ENCODE measurements at places on chromosomes 4 and X.

DNA sequence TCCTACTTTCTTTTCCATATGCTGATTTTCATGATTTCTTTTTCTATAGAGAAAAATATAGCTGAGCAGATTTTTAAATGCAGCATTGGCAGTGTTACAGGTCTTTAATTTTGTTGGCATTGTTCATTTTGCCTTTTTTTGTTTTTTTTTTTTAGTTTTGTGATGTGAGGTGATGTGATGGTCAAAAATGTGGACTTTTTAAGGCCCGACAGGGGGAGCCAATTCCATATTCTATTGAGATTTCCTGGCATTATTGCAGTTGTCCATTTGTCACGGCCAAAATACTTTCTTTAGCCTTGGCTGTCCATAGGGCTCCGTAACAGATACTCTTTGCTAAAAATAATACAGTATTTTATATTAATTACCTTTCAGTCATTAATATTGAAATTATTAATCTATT is 47.8 kb downstream of the SLIT2 start:
- no peak for DNase-seq

DNA sequence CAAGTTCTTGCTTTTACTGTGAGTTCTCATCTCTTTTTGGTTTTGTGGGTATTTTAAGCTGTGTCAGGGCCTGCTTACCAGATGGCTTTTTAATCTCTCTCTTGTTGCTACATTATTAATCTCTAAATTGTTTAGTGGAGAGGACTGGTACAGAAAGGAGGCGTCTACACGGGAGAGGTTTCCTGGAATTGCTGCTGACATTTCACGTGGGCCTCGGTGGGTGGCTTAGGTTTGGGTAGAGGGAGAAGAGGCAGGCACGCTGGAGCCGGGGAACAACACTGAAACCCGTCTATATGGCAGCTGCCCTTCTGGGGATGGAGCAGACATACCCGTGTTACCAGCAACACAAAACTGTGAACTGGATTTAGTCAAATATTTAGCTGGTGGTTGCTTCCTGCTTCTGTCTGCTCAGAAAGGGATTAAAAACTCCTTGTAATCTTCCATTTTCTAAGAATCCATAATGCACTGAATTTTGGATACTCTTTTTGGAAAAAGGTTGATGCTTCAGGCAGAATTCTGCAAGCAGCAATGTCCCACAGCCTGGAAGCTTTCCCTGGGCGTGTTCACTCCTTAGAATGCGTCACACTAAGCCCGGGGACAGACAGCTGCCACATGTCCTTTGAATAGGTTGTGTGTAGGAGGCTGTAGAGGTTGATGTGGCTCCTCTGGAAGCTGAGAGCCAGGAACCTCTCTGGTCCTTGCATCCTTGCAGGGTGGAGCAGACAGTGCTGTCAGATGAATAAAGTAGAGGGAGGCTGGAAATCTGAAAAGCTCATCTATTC is 199.8 kb upstream of the GATB start:
- no peak for DNase-seq

DNA sequence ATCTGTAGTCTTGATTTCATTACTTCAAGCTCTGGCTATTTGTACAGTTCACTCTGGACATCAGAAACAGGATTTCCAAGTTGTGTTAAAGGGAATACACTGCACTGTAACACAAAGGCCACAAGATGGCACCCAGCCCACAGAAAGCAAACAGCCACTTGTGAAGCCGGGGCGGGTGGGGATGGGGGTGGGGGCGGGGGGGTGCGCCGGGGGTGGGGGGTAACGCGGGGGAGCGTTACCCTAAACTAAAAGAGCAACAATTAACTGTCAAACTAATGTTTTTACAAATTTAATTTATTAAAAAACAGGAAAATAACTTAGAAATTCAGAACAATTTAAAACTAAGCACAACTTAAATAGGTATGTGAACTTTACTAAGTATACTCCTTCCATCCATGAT is 27.3 kb downstream of the PRDX4 start:
- DNase-seq = peak; percentile 11

DNA sequence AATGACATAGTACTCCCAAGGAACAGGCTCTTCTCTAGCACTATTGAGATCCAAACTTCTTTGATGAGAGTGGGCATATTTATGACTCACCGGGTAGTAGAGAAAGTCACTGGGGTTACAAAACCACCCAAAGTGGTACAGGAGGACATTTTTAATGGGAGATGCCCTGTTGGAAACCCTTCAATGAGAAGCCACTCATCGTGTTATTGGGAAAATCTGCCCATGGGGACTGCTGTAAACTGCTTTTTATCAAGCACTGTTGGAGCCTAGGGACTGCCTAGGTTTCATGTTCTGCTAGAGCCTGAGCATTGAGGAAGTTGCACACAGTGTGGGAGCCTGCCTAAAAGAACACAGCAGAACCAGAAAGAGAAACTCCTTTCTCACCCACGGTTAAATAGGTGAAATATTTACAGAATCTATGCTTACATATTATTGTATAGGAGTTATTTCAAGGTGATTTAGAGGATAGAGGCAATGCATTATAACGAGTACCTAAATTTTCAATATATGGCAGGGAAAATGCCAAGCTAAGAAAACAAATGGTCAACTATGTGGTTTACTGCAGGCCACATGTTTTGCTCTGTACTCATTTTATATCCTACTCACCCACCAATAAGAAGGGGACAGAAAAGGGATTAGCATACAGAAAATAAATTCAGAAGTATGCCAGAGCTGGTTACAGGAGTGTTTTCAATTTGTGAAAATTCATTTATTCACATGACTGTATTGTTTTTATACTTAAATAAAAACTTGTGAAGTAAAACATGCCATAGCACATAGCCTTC is 559.1 kb downstream of the FSTL5 start:
- no peak for DNase-seq

DNA sequence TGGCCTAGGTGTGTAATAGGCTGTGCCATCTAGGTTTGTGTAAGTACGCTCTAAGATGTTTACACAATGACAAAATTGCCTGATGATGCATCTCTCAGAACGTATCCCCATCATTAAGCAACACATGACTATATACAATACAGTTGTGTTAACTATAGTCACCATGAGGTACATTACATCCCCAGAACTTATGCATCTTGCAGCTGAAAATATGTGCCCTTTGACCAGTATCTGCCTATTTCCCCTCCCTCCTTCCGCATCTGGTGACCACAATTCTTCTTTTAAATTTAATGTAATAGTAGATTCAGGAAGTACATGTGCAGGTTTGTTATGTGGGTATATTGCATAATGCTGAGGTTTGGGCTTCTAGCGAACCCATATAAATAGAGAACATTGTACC is 239.8 kb upstream of the IL1RAPL1 start:
- DNase-seq = no peak

GRCh38 chr4:53830511-53830910 is 233.9 kb downstream of the CHIC2 start:
- no peak for DNase-seq

DNA sequence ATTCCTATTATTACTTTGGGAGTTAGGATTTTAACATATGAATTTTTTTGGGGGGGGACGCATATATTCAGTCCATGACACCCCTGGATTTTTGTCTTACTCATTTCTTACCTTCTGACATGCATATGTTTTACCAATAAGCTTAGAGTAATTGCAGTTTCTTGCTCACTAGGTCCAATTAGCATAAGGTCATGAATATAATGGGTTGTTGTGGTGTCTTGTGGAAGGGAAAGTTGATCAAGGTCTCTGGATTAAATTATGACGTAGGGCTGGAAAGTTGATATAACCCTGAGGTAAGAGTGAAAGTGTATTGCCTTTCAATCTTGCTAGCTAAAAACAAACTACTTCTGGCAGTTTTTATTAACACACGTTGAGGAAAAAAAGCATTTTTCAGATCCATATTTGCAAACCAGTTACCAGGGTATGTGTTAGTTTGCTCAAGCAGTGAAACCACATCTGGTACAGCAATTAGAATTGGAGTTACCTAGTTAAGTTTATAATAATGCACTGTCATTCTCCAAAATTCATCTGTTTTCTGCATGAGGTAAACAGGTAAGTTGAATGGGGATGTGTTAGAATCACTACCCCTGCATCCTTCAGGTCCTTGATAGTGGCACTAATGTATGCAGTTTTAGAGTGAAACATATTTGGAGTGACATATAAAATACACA is 32.0 kb downstream of the STIM2 start:
- no peak for DNase-seq

- no peak for DNase-seq
These were observed 32.2 kb downstream of the TFDP3 start for GRCh38 chrX:133185938-133186337.

DNA sequence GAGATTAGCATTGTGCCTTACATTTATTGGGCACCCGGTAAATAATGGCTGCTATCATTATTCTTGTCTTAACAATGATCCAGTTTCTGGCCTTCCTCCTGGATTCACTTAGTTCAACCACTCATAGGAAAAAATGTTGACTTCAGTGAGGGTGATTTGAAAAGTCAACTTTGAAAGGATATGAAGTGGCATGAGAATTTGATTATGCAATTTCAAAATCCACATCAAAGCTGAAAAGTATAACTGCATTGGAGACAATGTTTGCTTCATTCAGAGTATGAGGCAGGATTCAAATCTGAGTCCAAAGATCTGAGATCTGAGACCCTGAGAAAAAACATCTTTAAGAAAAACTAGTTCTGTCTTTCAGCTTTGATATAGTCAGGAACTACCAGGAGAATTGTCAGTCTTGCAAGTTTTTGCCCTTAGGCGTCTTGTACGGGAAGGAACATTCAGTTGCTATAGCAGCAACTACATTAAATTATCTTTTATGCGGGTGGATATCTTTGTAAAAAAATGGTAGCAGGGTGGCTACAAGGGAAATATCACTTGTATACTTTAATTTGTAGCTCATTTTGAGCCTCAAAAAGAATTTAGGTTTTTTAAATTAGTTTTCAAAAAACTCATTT is 587.5 kb upstream of the LCORL start:
- DNase-seq = no peak

DNA sequence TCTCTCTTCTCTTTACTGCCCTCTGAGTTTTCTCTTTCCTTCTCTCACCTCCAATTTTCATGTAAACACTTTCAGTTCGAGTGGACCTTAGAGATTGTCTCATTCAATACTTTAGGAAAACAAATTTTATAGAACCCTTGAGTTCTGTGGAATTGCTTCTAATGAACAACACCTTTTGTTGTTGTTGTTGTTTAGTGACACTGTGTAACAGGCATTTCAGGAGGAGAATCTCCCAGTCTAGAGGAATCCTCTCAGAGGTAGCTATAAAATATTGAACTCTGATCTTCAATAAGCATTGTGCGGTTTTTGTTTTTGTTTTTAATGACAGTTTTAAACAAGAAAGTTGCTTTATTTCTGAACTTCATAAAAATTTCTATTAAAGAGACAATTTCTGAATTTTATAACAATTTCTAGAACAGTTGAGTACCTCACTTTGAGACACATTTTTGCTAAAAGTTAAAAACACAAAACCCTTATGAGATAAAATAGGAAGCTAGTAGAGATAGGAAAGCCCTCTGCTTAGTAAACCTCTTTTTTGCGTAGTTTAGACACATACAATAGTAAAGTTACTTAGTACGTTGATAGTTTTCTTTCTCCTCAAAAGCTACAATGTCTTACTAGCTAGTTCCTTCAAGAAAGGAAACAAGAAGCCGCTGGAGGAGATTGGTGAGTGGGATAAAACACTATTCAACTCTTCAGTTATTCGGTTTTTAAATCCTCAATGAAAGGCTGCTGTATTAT is 38.8 kb downstream of the CLCN3 start:
- DNase-seq = no peak

- no peak for DNase-seq
These were observed 958 bp upstream of the UGT2B7 start for GRCh38 chr4:69095301-69095731.

GRCh38 chr4:23775694-23776093 is 114.2 kb downstream of the PPARGC1A start:
- no peak for DNase-seq

GRCh38 chr4:163332526-163333406 is at the start of gene NPY1R:
NPY1R (minus strand) TSS chr4:163332596; CDS start chr4:163326554, 6,042 bp downstream.
- DNase-seq = no peak

- DNase-seq = no peak
These were observed 53.4 kb downstream of the PSAPL1 start for GRCh38 chr4:7381221-7381889.

DNA sequence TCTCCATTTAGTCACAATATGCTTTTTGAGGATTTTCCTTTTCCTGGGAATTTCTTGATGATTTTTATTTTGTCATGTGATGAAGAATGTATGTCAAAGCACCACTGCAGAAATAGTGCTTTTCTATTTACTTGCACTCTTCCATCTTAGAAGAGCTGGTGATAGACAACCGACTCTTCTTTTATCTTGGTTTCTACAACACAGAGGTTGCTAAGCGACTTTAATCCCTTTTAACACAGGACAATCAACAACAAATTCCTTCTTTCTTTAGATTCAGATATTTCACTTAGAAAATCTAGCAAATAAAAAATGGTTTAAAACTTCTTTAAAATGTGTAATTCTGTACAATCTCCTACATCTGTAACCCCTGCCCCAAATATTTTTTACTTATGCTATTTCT is 34.6 kb downstream of the TET2 start:
- no peak for DNase-seq
